ENCODE measurements at places on chromosomes 1 and 21.

GRCh38 chr1:160131803-160132565, 16.4 kb downstream of the ATP1A2 start:
- DNase-seq = no peak

GRCh38 chr1:48988633-48989197, 212.0 kb upstream of the BEND5 start:
- DNase-seq = no peak

DNA sequence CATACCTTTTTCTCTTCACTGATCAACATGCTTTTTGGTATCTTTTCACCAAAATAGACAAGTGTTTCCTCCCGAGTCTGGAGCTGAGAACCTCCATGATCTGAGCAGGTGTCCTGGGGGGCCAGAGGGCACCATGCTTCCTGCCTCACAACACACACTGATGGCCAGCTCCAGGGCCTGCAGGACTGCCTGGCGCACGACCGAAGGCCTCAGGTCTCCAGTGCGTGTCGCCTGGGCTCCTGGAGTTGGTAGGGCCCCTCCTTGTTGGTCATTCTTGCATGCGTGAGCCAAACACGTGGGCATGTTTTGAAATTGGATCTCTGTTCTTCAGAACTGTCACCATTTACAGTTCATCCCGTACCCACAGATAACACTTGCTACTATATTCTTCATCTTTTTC, 64.4 kb downstream of the SLC37A1 start:
- no peak for DNase-seq

DNA sequence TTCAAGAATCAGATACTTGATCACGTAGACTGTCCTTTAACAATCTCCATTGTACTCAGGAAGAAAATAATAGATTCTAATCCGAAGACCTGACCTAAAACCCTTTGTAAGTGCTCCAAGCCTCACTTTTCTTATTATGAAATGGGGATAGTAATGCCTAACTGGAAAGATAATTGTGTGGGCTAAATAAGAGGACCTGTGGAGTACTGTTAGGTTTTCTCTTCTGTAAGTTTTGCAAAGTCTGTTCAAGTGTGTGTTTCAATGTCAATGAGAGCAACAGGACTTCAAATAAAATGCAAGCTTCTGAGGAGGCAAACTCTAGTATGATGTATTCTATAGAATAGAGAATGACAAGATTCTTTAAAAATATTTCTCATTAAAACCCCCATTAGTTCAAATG, 348.6 kb downstream of the USP25 start:
- DNase-seq = no peak

DNA sequence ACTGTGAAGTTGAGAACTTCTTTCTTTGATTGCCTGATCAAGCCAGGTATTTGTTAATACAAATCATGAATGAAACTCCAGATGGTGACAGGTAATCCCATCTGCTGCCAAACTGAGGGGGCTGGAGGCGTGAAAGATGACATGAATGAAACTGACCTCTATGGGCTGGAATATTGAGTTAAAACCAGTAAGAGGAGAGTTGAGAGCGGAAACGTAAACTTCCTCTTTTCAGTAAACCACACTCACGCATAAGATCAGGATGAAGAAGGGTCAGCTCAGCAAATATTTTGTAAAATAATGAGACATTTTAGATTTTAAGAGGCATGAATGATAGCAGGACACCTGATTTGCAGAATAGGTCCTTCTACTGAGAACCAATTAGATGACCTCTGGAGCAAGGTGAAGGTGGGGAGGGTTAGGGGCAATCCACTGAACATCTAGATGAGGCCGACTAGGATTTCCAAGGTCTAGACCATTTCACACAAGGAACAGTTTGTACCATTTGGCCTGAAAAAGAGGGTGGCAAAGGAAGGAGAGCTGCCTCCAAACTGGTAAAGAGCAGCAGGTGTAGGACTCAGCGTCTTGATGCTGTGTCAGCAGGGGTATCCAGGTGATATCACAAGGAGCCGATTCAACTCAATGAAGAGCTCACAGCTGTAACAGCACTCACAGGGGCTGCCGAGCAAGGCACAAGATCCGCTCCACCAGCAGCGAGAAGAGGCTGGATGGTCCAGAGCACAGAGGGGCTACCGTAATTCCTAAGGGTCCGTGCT, 132.6 kb downstream of the NTPCR start:
- no peak for DNase-seq

DNA sequence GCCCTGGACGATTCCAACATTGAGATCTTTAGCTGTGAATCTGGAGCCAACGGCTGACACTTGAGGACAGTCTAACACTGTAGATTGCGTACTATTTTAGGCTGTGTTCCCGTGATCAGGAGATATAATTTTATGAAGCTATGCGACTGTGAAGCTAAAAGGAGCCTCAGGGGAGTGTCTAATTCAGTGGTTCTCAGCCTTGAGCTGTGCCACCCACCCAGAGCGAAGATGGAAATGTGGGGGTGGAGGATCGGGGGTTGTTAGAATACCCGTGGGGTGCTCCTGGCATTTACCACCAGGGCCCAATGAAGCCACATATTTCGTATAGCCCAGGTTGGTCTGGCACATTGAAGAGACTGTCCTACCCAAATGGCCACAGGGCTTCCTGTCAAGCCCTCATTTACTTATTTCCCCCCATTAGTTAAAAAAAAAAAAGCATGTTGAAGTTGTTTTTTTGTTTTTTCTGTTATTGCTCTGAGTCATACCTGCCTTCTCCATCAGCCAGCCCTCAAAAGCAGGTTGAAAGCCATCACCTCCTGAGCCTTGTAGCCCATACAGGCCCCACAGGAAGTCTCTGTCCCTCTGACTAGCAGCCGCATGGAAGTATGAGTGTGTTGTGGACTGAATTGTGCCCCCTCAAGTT, 141.7 kb downstream of the GALNT2 start:
- no peak for DNase-seq

DNA sequence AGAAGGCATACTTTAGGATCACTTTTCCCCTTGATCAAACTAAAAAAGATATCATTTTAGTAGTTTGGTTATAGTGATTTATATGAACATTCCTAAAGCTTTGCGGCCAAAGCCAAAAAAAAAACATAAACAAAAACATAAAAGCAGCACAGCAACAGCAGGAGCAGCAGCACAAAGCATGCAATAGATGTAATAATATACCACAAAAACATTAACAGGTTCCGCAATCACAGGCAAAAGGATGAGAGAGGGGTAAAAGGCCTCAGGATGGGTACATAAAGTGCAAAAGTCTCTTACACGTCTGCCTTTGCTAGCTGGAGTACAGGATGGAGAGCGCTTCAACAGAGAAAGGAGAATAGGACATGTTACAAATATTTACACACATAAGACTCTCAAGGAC, 119.0 kb downstream of the COQ8A start:
- DNase-seq = no peak

- no peak for DNase-seq
These were observed 1004.2 kb downstream of the TTLL7 start for GRCh38 chr1:82994616-82995263.

- DNase-seq = no peak
These were observed 2.6 kb downstream of the E2F2 start for GRCh38 chr1:23528250-23528978.

DNA sequence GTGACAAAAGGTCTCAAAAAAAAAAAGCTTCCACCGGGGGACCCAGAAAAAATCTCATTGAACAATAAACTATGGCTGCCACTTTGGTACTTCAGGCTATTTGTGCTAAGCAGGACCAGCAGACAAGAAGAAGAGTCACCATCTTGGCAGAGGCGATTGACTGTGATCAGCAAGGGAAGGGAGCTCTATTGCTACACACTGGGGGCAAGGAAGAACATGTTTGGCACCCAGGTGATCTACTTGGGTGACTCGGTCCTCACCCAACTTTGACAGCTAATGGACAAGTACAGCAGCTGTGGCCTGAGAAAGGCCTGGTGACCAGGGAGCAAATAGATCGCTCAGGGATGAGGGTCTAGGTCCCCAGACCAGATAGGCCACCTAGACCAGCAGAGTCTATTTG, 53.4 kb upstream of the SRP9 start:
- no peak for DNase-seq

DNA sequence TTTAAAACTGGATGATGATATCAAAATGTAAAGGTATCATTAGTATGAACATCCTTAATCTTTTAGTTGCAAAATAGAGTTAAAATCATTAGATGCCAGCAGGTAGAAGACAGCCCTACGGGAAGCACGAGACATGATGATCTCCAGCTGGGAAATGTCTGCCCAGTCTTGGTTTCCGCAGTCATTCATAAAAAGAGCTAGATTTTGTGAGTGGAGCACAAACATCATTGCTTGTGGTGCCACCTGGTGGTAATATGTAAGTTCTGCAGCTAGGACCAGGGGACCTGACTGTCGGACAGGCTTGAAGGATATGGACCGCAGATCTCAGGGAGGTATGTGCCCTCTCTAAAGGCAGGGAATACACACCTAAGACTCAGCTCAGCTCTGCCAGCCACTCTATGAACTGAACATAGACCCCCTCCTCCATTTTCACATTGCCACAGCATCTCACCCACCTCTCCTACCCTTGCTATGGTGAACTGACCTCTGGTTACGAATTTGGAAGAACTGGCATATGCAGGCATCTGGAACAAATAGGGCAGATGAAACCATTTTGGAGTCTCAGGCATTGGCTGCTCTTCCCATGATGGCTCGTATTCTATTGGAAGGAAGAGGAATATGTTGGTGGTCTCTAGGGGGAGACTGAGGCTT, 9.2 kb downstream of the FCMR start:
- DNase-seq = peak; percentile 46

- no peak for DNase-seq
These were observed 1.2 kb upstream of the CAMTA1 start for GRCh38 chr1:6783936-6784559.

DNA sequence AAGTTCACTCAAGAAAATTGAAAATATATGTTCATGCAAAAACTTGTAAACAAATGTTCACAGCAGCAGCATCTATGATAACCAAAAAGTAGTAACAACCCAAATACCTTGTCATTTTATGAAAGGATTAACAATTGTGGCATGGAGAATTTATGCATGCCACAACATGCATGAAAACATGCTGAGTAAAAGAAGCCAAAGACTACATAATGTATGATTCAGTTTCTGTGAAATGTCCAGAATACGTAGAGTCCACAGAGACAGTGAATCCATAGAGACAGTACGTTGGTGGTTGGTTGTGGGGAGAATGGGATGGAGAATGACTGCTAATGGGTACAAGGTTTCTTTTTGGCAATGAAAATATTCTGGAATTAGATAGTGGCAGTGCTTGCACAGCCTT, 148.7 kb downstream of the MAST2 start:
- no peak for DNase-seq

DNA sequence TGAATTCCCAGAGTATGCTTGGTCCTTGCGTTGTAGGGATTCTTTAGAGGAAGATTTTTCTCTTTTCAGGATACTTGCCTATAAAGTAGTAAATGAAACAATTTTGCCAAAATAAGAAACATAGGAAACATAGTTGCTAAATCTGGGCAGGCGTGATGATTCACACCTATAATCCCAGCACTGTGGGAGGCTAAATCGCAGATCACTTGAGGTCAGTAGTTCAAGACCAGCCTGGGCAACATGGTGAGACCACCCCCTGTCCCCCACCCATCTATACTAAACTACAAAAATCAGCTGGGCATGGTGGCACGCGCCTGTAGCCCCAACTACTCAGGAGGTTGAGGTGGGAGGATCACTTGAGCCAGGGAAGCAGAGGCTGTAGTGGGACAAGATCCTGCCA, 4.9 kb downstream of the ARV1 start:
- no peak for DNase-seq

- DNase-seq = no peak
These were observed 32.7 kb upstream of the COA6 start for GRCh38 chr1:234340528-234340927.

DNA sequence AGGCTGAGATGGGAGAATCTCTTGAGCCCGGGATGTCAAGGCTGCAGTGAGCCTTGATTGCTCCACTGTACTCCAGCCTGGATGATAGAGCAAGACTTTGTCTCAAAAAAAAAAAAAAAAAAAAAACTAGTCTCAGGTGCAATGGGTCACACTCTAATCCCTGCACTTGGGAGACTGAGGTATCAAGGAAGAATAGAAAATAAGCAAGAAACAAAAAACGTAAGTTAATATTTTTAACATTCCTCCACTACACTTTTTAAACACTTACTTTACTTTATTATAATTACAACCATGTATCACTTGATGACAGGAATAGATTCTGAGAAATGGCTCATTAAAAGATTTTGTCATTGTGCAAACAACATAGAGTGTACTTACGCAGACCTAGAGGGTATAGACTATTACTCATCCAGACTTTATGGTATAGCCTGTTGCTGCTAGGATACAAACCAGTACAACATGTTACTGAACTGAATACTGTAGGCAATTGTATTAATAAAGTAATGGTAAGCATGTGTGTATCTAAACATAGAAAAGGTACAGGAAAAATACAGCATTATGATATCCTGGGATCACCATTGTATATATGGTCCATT, 1244.1 kb upstream of the ADGRL4 start:
- no peak for DNase-seq

GRCh38 chr1:183983371-183984105, 54.0 kb downstream of the COLGALT2 start:
- DNase-seq = no peak

DNA sequence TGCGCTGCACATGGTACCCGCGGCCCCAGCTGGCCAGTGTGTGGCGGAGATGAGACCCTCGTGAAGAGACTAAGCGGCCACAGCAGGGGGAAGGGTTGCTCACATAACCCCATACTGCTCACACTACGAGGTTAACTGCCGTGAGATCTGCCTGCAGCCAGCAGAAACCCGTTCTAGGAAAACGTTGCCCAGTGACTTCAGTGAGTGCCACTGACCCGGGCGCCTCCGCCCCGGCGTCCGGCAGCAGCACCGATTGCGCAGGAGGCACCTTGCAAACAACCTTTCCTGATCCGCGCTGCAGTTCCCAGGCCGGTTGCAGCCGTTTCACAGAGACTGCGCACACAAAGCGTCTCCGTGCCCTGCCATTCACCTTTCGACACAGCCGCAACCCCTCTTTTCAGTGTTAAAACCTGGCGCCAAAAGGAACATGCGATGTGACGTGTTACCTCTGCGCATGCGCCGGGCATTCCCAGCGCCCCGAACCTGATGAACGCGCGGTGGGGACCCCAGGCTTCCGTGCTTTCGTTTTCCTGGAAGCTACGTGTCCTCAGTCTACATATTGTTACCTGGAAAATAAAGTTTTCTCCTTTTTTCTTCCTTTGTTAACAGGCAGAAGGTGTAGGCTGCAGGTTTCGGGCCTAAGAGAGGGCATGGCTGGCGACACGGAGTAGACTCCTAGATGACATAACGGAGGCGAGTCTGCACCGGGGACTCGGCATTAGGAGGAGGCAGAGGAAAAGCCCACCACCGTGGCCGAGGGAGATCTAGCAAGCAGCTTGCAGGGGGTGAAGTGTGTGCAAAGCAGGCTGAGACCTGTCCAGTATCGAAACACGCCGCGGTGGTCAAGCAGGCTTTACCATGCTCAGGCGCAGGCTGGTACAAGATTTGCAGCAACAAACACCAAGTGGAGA, 8.9 kb downstream of the VPS26C start:
- DNase-seq = no peak

GRCh38 chr1:98903261-98903660, 101.4 kb downstream of the PLPPR5 start:
- peak; percentile 44 for DNase-seq

GRCh38 chr1:32953495-32953894, 11.1 kb downstream of the RNF19B start:
- no peak for DNase-seq
